ENCODE measurements at places on chromosomes 5 and 9. TPM values are rescaled to one million over a fixed set of nuclear protein-coding genes. Genes with fewer than 3 reads are reported as not detected.

DNA sequence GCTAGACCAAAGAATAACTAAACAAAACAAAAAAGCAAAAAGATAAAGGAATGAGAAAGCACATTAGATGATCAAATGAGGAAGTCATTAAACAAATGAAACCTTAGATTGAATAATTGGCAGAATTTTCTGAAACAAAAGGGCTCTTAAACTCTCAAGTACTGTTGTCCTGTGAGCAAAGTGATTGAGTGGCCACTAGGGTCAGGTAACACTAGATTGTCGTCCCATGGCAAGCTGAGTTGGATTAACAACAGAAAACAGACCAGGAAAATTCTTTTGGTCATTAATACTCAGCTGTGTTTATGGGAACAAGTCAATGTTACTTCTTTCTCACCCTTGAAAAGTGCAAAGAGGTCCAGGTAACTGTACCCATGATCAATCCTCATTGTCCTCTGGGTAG lies 81.6 kb upstream of the MRPS30 start:
- no peak for DNase-seq

DNA sequence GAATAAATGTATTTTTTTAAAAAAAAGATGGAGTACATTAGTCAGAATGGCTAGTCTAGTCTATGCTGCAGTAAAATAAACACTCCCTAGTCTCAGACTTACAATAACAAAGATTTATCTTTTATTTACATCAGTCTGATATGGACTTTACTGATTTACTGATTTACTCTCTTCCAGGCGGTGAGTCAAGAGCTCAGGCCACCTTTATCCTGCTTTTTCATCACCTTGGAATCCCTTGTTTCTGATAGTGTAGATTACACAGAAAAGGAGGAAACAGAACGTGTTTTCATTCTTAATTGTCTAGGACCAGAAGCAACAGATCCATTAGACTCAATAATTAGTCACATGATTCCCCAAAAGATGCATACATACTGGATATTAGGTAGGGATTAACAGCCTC lies 290.1 kb upstream of the TRPC7 start:
- DNase-seq, result no peak

DNA sequence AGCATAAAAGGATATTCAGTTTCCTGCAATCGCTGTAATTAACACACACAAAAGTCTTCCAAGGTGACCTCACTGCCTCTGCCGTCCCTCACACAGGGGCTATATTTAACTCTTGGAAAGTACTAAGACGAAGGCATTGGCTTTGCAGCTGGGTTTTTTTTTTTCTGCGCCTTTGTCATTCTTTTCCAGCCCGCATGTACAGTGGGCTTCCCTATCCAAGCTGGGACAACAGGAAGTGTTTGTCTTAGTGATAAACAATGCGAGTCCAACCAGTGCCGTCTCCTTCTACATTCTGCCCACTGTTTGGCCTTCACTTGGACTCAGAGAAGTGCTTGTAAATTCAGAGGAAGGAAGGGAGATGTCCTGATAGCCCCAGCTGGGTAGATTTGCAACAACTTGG lies 17.6 kb downstream of the AFAP1L1 start:
- DNase-seq, result no peak

- DNase-seq, result no peak
Observed at GRCh38 chr5:165881259-165881658, 2375.8 kb downstream of the MAT2B start.

GRCh38 chr9:33820231-33820745 lies 3.3 kb downstream of the UBE2R2 start:
- DNase-seq, result no peak

GRCh38 chr5:180212363-180213255 lies 3.6 kb upstream of the RASGEF1C start:
- DNase-seq, result no peak

DNA sequence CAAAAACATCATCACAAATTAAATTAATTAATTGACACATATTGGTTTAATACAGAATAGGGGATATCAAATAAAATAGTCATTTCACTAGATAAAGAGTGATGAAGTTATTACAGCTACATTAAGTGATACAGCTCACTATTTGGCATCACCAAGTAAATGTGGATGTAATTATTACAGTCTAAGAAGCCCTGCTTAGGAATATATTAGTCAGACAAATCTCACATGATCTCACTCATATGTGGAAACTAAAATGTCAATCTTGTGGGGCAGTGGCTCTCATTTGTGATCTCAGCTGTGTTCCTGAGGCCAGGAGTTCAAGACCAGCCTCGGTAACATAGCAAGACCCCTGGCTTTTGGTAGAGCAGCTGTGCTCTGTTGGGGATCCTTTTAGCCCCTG lies 233.4 kb upstream of the RGMB start:
- no peak for DNase-seq

DNA sequence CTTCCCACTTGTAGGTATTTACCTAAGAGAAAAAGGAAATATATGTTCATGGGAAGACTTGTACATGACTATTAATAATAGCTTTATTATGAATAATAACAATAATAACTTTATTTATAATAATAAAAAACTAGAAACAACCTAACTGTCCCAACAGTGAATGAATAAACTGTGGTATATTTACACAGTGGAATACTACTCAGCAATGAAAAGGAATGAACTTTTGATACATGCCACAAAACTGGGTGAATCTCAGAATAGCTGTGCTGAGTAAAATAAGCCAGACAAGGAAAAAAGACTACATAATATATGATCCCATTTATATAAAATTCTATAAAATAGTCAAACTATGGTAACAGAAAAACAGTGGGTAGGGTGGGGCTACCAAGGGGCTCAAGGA lies 88.7 kb downstream of the SCAMP1 start:
- no peak for DNase-seq

DNA sequence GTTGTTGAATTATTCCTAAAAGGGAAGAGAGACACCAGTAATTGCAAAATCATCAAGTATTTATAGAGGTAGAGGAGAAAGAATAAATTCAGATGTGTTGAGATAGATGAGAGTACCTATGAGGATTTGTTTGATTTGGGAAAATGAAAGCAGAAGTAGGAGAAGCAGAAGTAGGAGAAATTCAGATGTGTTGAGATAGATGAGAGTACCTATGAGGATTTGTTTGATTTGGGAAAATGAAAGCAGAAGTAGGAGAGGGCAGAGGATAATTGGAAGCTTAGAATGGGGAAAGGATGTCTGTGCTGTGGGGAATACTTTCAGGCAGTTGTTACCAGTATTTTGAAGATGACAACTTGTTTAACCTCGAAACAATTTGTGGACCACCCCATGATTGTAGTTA lies 35.1 kb upstream of the ZCCHC7 start:
- DNase-seq, result no peak

- DNase-seq, result no peak
Observed at GRCh38 chr9:85547599-85547998, 194.2 kb downstream of the AGTPBP1 start.

DNA sequence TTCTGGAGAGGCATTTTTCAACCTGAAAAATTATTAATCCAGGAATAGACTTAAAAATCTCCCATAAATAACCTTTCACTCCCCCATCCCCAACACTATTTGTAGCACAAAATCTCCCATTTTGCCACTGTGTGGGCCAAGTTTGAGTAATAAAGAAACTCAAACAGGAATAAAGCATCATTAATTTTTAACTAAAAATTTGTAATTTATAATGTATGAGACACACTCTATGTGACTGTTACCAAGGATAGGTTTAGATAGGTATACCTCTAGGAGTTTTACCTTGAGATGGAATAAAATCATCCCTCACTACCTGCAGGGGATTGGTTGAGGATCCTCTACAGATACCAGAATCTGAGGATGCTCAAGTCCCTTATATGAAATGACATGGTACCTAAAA lies 30.1 kb downstream of the CHD1 start:
- no peak for DNase-seq

Gene EQTN
- not detected for total RNA-seq

Gene GABRP
- not detected for total RNA-seq
